ENCODE measurements at places on chromosomes 7 and 10.

DNA sequence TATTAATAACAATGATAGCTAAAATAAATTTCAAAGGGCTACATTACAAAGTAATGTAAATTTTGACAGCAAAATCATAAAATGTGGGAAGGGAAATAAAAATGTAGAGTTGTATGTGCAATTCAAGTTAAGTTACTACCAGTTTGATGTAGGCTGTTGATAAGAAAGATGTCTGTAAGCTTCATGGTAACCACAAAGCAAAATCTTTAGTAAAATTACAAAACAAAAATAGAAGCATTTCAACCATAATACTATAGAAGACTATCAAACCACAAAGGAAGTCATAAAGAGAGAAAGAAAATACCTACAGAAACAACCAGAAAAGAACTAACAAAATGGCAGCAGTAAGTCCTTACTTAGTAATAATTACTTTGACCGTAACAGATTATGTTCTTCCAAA is 99.1 kb downstream of the C7orf25 start:
- DNase-seq, result no peak

DNA sequence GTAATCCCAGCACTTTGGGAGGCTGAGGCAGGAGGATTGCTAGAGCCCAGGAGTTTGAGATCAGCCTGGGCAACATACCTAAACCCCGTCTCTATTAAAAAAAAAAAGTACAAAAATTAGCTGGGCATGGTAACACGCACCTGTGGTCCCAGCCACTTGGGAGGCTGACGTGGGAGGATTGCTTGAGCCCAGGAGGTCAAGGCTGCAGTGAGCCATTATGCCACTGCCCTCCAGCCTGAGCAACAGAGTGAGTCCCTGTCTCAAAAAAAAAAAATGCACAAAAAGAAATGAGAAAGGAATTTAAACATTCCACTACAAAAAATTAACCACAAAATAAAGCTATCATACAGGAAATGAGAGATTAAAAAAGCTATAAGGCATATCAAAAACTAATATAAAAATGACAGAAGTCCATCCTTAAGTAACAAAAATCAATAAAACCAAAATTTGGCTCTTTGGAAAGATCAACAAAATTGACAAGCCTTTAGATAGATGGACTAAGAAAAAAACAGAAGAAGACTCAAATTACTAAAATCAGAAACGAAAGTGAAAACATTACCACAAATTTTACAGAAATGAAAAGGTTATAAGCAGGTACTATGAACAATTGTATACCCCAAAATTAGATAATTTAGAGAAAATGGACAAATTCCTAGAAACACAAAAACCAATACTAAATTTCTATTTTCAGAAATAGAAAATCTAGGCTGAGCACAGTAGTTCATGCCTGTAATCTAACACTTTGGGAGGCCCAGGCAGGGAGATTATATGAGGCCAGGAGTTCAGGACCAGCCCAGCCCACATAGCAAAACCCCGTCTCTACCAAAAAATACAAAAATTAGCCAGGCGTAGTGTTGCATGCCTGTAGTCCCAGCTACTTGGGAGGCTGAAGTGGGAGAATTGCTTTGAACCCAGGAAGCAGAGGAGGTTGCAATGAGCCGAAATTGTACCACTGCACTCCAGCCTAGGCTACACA is 42.4 kb upstream of the NANOS1 start:
- DNase-seq, result no peak

- no peak for DNase-seq
These were observed 83.3 kb downstream of the PLXNA4 start for GRCh38 chr7:132492823-132493445.

DNA sequence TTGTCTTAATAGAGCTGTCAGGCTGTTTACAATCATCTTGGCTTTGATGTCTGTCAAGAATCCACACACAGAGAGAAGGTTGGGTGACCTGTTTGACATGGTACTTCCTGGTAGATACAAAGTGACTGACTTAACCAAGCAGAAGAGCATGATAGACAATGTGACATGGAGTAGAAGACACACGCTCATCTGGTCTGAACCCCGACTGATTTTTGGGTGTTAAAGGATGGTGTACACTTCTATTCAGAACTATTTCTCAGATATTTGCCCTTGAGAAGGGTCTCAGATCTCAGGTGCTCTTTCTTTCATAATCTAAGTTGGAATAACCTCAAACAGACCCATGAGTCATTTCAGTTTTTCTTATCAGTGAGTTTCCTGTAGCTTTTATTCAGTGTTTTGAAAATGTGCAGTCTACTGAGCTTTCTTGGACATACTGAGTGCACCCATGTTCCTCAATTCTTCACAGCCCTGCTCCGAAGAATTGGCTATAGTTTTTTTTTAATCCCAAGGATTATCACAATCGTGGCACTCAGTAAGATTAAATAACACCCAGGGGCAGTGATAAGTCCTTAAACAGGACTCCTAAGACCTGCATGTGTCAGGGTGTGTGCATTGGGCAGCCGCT is 46.4 kb upstream of the NXPH1 start:
- no peak for DNase-seq

- DNase-seq, result no peak
These were observed 287.8 kb upstream of the SHH start for GRCh38 chr7:156100086-156100485.

GRCh38 chr7:25923741-25924460 is 228.1 kb upstream of the NFE2L3 start:
- no peak for DNase-seq

- DNase-seq, result no peak
These were observed 22.2 kb downstream of the LIPK start for GRCh38 chr10:88728107-88728763.

DNA sequence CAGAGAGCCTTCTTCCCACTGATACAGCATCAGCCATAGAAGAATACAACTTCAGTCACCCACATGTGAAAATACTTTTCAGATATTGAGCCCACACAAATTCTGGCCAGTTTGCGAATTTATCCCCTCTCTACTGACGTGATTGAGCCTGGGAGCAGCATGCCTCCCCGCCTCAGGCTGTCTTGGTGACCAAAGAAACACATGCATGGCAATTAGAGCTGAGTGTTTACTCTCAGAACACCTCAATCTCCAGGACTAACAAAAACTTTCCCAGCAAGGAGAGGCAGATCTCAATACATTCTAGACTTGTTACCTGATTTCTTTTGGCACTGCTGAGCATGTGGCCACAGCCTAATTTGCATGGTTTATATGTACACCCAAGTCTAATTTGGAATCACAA is 122.5 kb downstream of the TMEM26 start:
- no peak for DNase-seq

DNA sequence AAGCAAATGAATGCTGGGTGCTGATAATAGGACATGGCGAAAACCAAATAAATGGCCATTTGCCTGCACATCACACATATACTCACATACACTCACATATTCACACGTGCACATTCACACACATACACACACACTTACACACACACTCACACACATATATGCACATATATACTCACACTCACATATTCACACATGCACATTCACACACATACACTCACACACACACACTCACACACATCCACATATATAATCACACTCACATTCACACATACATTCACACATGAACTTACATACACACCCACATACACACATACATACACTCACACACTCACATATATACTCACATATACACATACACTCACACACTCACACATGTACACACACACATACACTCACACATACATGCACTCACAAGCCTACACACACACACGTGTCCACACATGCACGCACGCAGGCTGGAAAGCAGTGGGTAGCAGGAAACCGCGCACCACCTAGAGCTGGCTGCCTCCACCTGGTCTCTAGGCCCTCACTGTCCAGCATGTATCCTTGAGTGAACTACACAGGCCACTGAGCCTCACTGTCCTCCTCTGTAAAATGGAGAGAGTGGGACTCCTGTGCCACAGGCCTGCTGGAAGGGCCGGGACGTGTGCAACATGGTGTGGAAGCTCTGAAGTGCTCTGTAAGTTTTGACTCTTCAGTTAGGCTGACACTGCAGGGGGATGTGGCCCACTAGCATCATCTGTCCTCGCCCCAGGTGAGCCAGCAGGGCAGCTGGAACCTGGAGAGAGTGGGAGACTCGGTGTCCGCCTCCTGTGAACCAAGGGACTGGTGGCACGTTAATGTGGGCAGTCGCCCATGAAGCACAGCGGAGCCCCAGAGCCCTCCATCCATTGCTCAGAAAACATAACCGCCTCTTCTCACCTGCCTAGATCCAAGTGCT is 14.9 kb downstream of the TMEM72 start:
- no peak for DNase-seq

DNA sequence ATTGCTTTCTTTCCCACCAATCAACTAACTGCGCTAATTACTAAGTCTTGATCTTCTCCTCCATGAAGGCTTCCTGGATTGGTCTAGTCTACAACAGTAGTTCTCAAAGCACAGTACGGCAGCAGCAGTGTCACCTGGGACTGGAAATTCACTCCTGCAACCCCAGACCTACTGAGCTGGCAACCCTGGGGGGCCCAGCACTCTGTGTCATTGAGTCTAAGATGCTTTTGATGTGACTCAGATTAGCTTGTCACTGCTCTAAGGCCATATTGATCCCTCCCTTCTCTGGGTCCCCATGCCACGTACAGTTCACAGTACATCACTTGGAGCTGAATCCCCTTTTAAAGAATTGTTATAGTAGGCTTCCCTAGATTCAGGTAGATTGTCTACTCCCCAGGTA is 65.7 kb upstream of the KMT2C start:
- no peak for DNase-seq

Data from osteoblast (primary cell).